ENCODE measurements at places on chromosomes 12 and 14. TPM values are rescaled to one million over a fixed set of nuclear protein-coding genes. Genes with fewer than 3 reads are reported as not detected.

GRCh38 chr12:127293507-127294310 lies 973.3 kb upstream of the TMEM132C start:
- no peak overlapping the region for H3K4me3 ChIP-seq
- DNase-seq, result peak; percentile 50
- no peaks in the 10 kb centered on the region for H3K36me3 ChIP-seq
- no peaks in the 10 kb centered on the region for H3K27me3 ChIP-seq
- no peaks in the 10 kb centered on the region for H3K4me1 ChIP-seq

DNA sequence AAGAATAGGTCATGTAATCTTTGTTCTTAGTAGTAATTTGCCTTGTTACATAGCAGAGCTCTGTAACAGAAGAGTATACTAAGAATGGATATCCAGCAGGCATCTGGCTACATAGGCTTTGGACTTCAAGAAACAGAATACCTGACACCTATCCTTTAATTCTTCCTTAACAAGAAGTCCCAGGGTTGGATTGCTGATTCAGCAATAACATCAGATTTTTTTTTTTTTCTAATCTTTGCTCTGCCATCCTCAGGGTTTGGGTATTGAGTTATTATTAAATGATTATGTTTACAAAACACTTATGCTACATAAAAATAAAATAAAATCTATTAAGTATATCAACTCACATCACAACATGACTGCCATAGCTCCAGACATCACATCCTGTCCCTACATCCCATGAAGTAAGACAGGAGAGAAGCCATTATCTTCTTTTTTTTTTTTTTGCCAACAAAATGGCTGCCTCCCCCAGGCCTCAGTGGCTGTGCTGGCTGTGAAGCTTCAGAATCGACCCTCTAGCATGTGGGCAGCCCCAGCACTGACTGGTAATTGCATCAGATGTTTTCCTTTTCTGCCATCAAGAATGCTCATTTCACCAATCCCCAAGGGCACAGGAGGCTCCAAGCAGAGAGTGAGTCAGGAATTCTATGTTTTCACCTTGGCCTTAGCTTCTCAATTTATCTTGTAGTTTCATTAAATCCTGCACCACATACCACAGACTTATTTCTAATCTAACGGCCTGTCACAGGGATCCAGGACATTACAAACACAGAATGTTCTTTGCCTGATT lies 186.2 kb downstream of the DICER1 start:
- peaks cover 16% of the 10 kb centered on the region for H3K27me3 ChIP-seq
- H3K4me1 ChIP-seq, result no peaks in the 10 kb centered on the region
- H3K27ac ChIP-seq, result no peak overlapping the region
- no peak for DNase-seq
- H3K36me3 ChIP-seq, result no peaks in the 10 kb centered on the region

GRCh38 chr14:89740241-89740640 lies 214.3 kb downstream of the EFCAB11 start:
- H3K36me3 ChIP-seq, result no peaks in the 10 kb centered on the region
- DNase-seq, result no peak
- no peak overlapping the region for H3K4me3 ChIP-seq
- H3K27ac ChIP-seq, result no peak overlapping the region
- H3K27me3 ChIP-seq, result no peaks in the 10 kb centered on the region
- no peaks in the 10 kb centered on the region for H3K4me1 ChIP-seq

RNASE2 gene
- not detected for total RNA-seq

C12orf50 gene
- not detected for total RNA-seq

Measured in HCT116 (cell line).